ENCODE measurements at places on chromosomes 6 and 20. TPM values are rescaled to one million over a fixed set of nuclear protein-coding genes. Genes with fewer than 3 reads are reported as not detected.

- DNase-seq = no peak
Observed at GRCh38 chr20:12762725-12763124, 246.0 kb upstream of the SPTLC3 start.

Gene PDE10A
- 0.85 TPM for total RNA-seq

Gene POLH
- 11.2 TPM for total RNA-seq

Gene SRSF12
- total RNA-seq = 0.53 TPM

- DNase-seq = peak; percentile 41
Observed at GRCh38 chr20:22582964-22583772, 1.2 kb downstream of the FOXA2 start.

- DNase-seq = no peak
Observed at GRCh38 chr6:1278061-1278720, 33.7 kb upstream of the FOXQ1 start.

DNA sequence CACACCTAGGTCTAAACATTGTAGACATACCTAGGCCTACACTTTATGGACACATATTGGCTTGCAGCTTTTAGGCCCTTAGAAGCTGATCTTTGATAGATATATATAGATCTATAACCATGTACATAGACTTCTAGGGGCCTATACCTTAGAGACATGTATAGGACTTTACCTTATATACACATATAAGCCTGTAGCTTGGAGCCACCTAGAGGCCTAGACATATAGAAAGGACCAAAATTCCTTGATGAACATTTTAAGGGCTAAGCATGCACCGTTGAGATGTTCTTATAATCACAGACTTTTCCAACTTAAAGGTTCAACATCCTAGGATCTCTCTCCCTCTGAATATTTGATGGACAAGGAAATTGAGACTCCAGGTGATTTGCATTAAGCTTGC, 371.7 kb upstream of the SASH1 start:
- no peak for DNase-seq

DNA sequence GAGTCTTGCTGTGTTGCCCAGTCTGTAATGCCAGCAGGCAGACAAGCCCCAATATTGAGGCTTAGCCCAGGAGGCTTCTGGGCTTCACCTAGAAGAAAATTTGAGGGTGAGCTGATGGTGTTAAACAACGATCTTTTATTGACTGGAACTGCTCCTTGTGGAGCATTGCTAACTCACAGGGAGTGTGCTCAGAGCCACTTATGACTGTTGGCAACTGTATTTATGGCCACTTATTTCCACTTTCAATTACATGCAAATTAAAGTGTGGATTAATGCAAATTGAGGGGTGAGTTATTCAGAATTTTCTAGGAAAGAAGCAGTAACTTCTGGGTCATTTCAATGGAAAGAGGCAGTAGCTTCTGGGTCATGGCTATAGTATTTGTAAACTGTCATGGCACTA, 317.2 kb upstream of the FKBP1C start:
- DNase-seq = no peak

DNA sequence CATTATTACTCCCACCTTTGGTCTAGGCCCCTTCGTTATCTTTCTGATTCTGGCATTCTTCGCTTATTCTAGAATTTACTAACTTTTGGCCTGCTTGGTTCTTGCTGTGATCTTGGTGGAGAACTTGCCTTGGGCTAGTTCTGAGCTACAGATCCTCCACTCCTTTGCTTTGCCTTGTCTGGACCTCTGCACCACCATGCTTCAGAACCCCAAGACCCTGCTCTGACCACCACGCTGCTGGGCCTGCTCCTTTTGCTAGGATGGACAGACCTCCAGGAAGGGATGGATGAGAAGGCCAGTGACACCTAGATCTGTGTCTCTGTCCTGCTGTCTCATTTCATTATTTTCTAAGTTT, 30.4 kb upstream of the CCN2 start:
- no peak for DNase-seq

Gene CRISP3
- total RNA-seq = not detected

Gene CDC40
- 17.7 TPM for total RNA-seq

Gene EEF1A2
- total RNA-seq = 1.3 TPM

Gene PTPRT
- 0.52 TPM for total RNA-seq

GRCh38 chr20:62305765-62306413, 3.1 kb downstream of the ADRM1 start:
- DNase-seq = no peak

DNA sequence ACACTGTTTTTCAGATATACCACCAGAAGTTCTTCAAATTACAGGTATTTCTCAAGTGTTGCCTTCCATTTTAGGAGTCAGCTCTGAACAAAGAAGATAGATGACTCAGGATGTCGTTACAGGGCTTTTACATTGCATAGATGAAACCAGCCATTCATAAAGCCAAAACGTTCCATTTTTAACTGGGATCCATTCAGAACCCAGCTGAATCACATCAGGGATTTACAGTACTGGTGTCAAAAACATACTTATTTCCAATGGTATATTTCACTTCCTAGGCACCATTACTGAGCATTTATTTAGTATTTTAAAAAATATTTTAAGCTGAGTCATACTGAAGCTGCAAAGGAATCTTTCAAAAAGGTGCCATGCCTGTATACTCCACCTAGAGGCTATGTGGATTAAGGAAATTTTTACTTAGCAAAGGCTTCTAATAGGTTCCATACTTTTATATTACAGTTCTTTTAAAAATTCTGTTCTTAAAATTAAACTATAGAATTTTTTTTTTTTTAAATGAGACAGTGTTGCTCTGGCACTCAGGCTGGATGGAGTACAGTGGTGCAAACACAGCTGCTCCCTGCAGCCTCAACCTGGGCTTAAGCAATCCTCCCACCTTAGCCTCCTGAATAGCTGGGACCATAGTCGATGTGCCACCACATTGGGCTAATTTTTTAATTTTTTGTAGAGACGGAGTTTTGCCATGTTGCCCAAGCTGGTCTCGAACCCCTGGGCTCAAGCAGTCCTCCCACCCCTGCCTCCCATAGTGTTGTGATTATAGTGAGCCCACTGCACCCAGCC, 2.6 kb downstream of the ASF1A start:
- DNase-seq = no peak

- no peak for DNase-seq
Observed at GRCh38 chr6:111992851-111993250, 61.1 kb upstream of the CCN6 start.

DNA sequence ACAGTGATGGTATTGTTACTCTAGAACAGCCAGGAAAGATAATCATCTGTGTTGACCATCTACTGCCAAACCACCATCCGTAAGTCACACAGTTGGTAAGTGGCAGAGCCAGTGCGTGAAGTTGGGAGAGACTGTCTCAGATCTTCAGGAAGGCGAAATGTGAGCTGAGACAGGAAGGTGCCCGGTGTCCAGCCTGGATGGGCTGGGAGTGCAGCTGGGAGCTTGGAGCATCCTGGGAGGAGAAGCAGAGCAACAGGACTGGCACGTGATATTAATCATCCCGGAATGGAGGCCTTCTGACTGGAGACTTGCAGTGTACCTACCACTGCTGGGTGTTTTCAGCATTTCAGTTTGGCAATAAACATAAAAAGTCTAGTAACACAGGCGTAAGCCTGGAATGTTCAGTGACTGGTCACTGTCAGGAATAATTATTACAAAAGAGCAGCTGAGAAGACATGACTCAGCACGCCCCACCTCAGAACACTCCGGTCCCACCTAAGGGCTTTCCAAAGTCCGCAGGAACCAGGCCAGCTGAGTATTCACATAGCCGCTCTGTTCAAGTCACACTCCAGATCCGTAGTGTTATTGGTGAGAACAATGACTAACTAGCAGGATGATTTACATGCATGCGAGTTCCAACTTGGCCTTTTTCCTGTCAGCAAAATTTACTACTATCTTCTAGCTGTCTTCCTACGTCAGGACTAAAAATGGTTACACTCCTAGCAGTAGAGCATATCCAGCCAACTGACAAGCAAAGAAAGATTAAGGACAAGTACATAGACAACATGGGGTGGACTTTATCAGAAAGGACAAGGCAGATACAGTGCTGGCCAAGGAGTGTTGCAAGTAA, 45.1 kb upstream of the PNRC1 start:
- DNase-seq = peak; percentile 95

- no peak for DNase-seq
Observed at GRCh38 chr6:95496769-95497426, 80.4 kb upstream of the MANEA start.

GRCh38 chr6:3946778-3947177, 97.6 kb downstream of the FAM50B start:
- no peak for DNase-seq

Gene CCN2
- total RNA-seq = 37.8 TPM

- DNase-seq = peak; percentile 62
Observed at GRCh38 chr6:73580247-73581149, 59.7 kb upstream of the EEF1A1 start.

- DNase-seq = no peak
Observed at GRCh38 chr6:617456-618100, 39.3 kb downstream of the HUS1B start.

- DNase-seq = no peak
Observed at GRCh38 chr6:126480268-126480667, 140.4 kb downstream of the CENPW start.

Gene RIPPLY2
- not detected for total RNA-seq

GRCh38 chr6:149139782-149140136, 177.8 kb upstream of the TAB2 start:
- no peak for DNase-seq

Gene KCNB1
- total RNA-seq = 2.0 TPM

DNA sequence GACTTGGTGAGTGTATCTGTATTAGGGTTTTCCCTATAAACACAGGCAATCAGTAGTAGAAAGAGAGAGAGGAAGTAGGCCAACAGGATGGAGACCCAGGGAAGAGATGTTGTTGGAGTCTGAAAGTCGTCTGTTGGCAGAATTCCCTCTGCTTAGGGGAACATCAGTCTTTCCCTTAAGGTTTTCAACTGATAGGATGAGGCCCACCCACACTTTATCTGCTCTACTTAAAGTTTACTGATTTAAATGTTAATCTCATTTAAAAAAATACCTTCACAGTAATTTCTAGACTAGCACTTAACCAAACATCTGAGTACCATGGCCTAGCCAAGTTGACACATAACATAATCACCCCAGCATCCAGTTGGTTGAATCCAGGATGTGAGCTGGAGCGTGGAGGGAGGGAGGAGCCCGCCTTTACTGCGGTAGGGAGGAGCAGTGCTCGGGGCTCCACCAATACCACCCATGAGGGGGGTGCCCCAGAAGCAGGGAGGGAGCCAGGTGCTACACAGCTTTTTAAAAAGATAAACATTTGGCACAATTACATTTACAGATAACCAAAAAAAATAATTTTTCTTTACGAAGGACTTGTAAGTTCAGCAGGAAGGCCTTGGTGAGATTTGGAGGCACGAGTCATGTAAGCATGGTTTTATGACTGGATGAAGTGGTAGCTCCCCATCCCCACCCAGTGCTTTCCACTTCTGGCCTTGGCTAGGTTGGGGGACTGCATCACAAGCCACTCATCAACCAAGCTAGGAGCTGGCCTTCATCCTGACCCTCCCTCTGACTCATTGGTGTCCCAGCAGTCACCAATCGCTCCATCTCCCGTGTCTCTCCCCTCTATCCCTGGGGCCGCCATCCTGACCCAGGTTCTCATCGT, 18.4 kb upstream of the SNX9 start:
- DNase-seq = no peak

- DNase-seq = no peak
Observed at GRCh38 chr6:68211242-68211795, 423.8 kb upstream of the ADGRB3 start.

DNA sequence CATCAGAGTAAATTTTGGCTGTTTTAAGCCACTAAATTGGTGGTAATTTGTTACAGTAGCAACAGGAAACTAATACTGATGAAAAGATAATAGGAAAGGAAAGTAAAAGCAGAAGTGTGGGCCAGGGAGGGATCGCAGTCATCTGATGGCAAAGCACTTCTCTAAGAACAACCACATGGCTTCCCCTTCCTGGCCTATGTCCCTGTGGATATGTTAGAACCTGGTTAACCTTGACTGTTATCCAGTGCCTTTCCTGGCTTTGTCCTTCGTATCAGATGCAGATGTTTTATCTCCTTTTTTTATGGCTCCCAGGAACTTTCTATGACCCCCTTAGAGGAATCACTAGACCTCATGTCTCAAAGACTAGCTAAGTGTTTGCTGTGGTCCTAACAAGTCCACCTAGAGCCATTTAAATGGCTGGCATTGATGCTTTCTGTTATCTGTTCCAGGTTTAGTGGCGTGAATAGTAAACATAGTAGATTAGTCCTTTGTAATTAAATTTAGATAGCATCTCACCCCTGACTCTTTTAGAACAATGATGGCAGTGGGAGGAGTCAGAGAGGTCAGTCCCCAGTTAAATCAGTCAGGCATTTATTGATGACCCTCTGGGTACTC, 79.2 kb upstream of the PHACTR2 start:
- DNase-seq = no peak

GRCh38 chr20:29690274-29690673, 1567.2 kb upstream of the DEFB115 start:
- DNase-seq = no peak

DNA sequence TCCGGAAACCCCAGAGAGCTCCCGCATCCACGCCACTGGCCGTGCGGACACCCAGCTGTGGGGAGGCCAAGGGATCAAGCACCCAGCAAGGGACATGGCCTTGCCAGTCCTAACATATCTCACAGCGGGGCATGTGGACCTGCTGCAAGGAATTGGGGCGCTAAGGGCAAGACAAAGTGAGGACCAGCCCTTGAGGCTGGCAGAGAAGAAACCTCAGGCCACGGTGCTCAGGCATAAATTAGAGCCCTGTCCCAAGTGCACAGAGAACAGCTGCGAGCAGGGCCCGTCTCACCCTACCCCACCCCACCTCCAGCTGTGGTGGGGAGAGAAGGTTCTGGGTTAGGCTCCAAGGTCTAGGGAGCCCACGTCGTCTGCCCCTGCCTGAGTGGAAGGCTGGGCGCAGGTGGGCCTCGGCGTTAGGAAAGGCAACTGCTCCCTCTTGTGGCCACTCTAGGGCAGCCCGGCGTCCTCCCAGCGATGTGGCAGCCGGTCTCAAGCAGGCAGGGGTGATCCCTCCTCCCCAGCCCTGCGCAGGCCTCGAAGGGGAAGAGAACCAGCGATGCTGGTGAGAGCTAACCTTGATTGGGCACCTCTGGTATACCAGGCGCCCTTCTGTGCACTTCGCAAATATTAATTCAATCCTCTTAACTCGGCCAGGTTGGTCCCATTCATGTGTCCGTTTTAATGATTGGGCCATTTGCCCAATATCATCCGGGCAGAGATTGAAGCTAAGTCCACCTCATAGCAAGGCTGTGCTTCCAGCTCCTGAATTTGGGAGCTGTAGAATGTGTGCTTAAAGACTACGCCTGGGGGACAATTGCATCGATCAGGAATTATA, 235.8 kb downstream of the NFATC2 start:
- DNase-seq = peak; percentile 81

- no peak for DNase-seq
Observed at GRCh38 chr6:151961809-151962208, 154.3 kb downstream of the ESR1 start.

Gene MDFI
- total RNA-seq = 1.1 TPM

DNA sequence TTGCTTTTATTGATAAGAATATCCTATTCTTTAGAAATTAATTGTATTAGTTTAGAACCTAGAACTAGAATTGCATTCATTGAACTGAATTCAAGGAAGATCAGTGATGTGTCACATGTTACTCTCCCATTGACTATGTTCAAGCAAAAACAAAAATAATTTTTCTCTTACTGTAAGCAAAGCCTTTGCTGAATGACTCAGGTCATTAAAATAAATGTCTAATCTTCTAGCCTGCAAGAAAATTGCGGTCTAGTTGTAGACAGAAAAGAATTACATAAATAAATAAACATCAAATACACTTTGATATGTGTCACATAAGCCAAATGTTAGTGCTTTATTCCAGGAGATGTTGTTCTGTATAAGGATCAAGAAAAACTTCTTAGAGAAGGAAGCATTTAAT, 387.9 kb downstream of the ADGRB3 start:
- DNase-seq = no peak

- DNase-seq = peak; percentile 8
Observed at GRCh38 chr6:37481711-37482605, 17.7 kb downstream of the CCDC167 start.

Data from left colon (tissue), 2 donors.